ENCODE measurements at places on chromosomes 6 and 20.

- DNase-seq, result no peak
Observed at GRCh38 chr6:169908403-169908933, 157.0 kb downstream of the ERMARD start.

- no peak for DNase-seq
Observed at GRCh38 chr6:169093770-169094551, 159.7 kb downstream of the THBS2 start.

DNA sequence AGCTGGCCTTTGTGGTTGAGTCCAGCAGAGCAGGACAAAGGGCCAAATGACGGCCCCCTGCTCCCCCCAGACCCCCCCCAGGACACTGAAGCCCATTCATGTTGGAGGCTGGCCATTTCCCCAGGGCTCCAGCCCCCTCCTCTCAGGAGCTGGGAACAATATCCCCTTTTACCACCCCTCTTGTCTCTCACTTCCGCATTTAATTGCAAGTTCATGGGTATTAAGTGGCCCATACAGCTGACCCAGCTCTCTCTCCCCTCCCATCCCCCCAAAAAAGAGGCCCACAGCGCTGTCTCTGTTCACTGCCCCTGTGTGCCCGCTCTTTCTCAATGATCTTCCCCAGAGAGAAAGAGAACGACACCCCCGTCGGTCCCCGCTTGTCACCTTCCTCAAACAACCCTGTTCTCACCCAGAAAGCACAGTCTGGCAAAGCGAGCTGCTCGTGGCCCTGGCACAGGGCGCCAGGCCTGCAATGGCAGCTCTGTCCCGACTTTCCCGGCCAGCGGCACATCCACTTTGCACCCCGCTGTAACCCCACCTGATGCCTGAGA is 30.4 kb downstream of the PREX1 start:
- no peak for DNase-seq

GRCh38 chr6:13715444-13715883 is 3.8 kb upstream of the RANBP9 start:
- DNase-seq, result no peak

DNA sequence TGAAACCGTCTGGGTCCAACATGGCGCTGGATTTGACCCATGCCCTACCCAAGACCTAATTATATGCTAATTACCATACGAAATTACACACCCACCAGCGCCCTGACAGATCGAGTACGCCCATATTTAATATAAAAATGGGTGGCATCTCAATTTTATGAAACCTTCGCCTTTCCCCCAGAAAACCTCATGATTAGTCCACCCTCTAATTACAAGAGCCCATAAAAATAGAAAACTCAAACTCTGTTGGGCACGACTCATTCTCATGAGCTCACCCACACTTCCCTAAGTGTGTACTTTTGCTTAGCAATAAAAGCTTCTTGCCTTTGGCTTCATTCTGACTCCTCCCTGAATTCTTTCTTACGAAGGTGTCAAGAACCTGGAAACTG is 136.4 kb downstream of the OR2B2 start:
- no peak for DNase-seq

DNA sequence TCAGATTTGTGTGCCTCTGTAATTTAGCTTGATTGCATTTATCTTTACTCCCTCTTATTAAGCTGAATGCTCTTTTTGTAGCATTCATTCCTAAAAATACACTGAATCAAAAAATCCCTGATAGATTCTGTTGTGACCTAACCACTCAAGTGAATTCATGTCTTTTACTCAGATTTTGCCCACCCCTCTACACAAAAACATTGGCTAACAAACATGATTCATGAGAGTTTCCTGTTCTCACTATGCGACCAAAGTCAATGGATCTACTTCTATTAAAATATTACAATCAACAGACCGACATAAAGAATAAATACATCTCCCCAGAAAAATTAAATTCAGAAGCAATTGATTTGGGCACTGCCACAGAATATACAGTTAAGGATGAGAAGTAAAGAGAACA is 99.5 kb upstream of the THEMIS start:
- no peak for DNase-seq

- DNase-seq, result no peak
Observed at GRCh38 chr6:31209137-31209536, 38.7 kb upstream of the POU5F1 start.

- DNase-seq, result no peak
Observed at GRCh38 chr6:38164671-38165108, 345.2 kb downstream of the ZFAND3 start.

- DNase-seq, result no peak
Observed at GRCh38 chr6:5211492-5211891, 49.3 kb downstream of the LYRM4 start.

GRCh38 chr20:251354-251753 is 6.2 kb upstream of the DEFB132 start:
- DNase-seq, result no peak

DNA sequence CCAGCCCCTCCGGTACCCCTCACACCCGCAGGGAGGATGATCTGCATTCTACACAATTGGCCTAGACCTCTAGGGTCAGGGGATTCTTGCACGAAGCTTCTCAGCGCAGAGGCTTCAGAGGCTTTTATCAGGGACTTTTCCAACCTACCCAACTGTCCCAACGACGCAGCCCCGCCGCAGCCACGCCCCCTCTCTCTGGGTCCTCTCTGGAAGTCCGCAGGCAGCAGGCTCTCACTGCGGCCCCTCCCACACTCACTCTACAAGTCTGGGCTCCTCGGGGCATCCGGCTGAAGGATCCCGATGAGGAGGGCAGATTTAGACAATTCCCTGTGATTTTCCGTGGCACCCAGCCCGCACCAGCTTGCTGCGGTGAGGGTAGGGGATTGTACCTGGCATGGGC is 227.7 kb upstream of the RNF24 start:
- no peak for DNase-seq

DNA sequence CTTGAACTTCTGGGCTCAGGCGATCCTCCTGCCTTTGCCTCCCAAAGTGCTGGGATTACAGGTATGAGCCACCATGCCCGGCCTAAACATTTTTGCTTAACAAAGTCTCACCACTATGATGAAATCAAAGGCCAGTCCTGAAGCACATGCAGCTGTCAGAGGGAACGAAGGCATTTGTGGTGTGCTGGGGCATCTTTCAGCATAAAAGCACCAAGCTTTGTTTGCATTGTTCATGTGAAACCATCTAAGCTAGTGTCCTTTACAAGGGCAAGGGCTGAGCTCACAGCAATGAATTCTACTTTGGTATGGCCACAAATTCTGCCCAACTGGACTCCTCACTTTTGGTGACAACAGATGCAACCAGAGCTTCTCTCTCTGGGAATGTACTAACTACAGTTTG is 66.8 kb downstream of the ZFP64 start:
- DNase-seq, result no peak

- no peak for DNase-seq
Observed at GRCh38 chr6:152360034-152360433, 277.1 kb downstream of the SYNE1 start.
